D721Med (cell line): ENCODE measurements at places on chromosomes 5 and 9.

- no peak for DNase-seq
These were observed 8.5 kb downstream of the CEP72 start for GRCh38 chr5:620586-621180.

DNA sequence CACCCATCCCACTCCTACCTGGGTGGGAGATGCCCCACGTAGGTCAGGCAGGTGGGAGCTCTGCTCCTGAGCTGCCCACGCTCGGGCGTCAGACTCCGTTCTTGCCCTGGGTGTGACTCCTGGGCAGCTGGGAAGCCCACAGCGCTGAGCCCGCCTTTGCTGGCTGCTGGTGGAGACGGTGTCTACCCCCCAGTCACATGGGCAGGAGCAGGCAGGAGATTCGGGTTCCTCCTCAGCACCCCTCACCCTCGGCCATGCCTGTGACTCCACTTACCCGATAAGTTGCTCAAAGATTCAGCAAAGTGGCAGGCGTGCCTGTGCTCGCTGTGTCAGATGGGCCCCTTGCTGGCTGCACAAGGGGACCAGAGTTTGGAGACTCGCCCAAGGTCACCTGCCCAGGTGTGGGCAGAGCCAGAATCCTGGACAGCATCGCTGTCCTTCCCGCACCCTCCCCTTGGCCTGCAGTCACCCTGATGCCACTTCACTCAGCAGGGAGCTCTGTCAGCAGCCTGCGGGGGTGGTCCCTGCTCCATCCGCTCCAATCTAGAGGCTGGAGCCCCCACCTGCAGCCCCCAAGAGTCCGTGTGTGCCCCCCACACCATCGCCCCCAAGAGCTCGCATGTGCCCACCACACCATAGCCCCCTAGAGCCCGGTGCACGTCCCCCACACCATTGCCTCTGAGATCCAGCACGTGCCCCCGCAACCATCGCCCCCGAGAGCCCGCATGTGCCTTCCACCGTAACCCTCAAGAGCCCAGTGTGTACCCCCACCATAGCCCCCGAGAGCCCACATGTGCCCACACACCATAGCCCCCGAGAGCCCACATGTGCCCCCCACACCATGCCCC lies 4.2 kb downstream of the LCN1 start:
- no peak for DNase-seq

DNA sequence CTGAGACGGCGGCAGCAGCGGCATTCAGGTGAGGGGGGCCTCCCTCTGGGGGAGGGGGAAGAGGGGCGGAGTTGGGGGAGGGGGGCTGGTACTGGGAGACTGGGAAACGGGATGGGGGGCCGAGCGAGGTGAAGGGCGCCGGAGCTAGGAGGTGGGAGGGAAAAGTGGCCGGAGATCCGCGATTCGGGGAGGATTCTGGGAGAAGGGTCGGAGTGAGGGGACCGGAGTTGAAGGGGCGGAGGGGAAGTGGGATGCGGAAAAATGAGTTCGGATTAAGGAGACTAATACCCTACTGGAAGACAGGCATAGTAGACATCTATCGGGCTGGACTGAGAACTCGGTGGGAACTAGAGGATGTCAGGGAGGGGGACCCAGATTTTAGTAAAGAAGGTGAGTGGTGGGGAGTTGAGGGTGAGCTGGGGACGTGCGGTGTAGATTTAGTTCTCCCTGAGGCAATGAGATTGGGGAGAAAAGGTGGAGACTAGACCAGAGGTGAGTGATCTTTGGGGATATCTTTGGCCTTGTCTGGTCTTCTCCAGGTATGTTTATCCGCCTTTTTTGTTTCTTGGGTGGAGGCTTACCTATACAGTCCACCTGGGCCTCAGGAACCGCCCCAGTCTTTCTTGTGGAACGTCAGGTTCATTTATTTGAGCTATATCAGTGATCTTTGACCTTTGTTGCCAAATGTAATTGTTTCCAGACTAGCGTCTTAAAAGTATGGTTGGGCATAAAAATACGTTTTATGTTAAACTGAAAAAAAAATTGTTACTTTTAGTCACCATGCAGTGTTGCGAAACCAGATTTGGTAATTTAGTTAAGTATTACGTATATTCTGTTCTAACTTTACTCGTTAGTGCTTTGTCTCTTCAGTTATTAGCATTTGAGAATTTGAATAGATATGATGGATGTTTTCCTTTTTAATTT lies 632 bp downstream of the UBAP1 start:
- peak; percentile 51 for DNase-seq

GRCh38 chr9:105979290-105979689 lies 284.9 kb downstream of the TMEM38B start:
- DNase-seq = no peak

- no peak for DNase-seq
These were observed 49.6 kb downstream of the STRBP start for GRCh38 chr9:123218831-123219230.

DNA sequence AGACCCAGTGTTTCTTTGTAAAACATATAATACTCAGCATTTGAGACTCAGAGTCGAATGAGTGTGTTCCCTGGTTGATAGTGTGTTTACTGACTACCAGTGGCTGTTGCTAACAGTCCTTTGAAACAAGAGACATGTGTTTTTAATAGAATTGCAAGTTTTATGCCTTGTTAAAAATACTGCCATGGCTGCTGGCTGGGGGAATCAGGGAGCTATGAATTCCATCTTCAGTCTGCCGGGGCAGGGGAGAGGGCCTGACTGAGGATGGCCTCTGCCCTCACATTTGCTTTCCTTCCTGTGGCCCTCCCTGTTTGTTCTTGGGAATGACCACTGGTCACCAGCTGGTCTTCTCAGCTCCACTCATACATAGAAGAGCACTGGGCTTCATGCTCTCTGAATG lies 63.8 kb downstream of the PDZD2 start:
- no peak for DNase-seq
